ENCODE measurements at places on chromosomes 5 and 9.

DNA sequence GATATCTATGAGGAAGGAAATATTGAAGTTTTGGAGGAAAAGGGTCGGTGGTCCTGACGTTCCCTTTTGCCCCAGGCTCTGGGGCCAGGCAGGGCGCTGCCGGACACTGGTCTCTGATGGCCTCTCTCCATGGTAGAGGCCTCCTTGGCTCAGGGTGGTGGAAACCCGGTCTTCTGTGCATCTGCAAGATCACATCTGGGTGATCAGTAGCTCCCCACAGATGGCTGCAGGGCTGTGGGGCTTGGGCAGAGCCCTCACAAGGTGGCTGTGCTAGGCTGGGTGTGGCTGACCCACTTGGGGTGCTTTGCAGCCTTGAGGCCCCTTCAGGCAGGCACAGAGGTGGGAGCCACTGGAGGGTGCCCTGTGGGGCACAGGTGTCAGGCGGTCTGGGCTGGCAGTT lies 53.9 kb upstream of the RNU6ATAC start:
- no peak for DNase-seq

DNA sequence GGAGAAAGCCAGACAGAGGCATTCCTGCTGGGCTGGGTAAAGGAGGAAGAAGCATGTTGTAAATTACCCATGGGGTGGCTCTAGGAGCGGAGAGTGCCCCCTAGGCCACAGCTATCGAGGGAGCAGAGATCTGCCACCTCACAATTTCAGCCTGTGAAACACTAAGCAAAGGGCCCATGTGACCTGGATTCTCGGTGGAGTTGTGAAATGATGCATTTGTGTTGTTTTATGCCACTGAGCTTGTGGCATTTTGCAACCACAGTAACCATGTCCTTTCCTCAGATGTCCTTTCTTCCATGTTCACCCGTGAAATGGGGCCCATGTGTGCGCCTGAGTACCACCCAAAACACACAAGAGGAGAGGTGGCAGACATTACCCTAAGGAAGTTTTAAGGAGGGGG lies 159.3 kb downstream of the SYK start:
- no peak for DNase-seq

- no peak for DNase-seq
Observed at GRCh38 chr5:171640480-171640879, 145.1 kb upstream of the SMIM23 start.

DNA sequence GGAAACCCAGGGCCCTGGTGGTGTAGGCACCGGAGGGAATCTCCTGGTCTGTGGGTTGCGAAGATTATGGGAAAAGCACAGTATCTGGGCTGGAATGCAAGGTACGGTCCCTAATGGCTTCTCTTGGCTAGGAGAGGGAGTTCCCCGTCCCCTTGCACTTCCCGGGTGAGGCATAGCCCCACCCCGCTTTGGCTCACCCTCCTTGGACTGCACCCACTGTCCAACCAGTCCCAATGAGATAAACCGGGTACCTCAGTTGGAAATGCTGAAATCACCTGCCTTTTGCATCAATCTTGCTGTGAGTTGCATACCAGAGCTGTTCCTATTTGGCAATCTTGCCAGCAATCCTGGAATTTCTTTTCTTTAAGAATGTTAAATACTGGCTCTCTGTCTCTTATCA lies 1429.1 kb downstream of the MAT2B start:
- DNase-seq: no peak

GRCh38 chr9:129235931-129236331 lies 57.9 kb upstream of the IER5L start:
- DNase-seq: no peak

- DNase-seq: no peak
Observed at GRCh38 chr5:99815-100214, 7.8 kb downstream of the PLEKHG4B start.

- no peak for DNase-seq
Observed at GRCh38 chr9:109910671-109911518, 130.9 kb downstream of the PALM2AKAP2 start.

DNA sequence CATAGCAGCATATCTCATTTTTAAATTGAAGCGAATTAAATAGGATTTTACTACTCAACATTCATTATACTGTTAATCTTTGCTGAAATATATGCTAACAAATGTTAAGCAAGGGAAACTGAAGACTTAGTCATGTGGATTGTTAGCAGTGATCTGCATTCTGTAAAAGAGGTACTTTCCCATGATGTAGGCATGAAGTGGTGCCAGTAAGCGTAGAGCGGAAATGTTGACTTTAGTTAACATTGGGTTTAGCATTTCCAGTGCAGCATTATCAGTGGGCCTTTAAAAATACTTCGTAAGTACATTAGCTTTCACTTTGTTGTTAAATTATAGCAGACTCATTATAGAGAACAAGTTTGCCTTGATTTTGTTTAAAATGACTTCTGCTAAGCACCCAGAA lies 130.3 kb downstream of the CDC42SE2 start:
- peak; percentile 33 for DNase-seq

DNA sequence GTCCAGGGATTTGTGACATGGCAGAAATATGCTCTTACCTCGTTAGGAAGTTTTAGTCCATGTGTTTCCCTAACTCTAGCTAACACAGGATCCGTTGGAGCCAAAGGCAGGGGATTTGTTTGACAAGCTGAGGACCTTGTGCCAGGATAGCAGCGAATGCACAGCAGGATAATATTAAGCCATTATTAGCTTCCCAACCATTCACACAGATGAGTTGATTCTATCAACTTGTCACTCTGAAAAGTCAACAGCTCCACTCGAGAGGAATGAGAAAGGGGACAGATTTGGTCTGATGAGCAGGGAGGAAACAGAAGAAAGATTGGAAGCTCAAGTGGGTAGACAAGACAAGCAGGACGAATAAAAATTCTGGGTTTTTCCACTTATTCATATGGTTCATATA lies 106.2 kb downstream of the FSTL4 start:
- DNase-seq: no peak

DNA sequence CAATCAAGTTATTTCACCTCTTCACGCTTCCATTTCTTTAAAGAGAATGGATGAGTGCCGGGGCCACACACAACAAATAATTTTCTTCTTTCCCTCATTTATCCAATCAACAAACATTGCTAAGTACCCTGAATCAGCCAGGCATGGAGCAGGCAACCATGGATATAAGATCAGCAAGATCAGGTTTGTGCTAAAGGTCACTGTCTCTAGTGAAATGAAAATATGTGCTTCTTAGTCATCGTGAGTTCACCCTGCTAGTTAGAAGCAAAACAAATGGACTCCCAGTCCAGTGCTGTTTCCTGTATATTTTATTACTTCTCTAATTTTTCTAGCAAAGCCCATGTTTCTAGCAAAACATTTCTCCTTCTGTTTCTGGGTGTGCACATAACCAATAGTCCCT lies 629.2 kb downstream of the BNC2 start:
- DNase-seq: no peak

DNA sequence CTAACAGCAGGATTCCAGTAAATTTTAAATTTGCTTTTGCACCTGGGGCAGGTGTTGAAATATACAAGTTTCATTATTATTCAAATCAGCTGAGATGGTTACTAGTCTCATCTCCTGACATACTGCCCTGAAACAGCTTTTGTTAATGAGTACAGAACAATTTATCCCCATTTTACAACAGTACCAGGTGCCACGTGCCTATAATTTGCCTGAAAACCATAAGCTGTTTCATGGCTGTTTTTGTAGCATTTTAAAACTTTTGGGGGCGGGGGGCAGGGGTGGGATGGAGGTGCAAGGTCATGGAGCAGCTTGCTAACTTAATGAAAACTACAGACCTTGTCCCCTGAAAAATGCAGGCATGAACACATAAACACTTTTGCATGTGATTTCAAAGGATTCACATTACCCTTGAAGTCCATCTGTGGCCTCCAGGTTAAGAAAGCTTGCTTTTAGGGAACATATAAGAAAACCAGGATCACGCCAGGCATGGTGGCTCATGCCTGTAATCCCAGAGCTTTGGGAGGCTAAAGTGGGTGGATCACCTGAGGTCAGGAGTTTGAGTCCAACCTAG lies 42.1 kb downstream of the TIMD4 start:
- DNase-seq: no peak

DNA sequence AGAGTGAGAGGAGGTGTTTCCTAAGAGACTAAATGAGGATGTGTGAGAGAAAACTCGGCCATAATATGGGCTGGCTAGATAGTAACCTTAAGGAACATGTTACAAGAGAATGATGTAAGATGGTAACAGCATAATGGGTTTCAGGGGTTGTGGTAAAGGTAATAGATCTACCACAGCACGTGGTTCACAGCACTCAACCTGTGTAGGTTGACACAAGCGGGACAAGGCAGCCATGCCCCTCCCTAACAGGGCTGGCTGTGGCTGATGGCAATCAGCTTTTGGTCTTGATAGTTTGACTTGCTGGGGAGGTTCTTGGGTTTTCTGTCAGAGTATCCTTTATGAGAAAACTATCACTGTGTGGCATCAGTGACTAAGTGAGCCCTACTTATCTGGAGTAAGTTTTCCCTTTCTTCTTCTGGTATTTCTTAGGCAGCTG lies 138.6 kb downstream of the TRIO start:
- no peak for DNase-seq

GRCh38 chr9:81420024-81420423 lies 269.3 kb downstream of the TLE1 start:
- no peak for DNase-seq

DNA sequence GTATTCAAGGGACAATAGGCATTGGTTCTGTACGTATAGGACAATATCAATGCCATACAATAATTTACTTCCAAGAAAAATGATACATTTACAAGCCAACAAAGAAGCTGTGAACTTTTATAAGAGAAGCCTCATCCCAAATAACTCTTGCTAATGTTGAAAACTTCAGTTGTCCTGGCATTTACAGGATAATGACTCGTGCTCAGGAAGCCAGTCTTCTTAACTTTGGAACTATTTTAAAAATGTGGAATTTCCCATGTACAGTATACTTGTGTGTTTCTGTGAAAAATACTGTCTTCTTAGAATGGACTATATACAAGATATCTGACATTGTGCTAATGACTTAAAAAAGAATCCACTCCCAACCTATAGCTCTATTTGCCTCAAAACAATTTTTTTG lies 1479.3 kb upstream of the CDH9 start:
- no peak for DNase-seq

- DNase-seq: no peak
Observed at GRCh38 chr9:1995084-1995483, 20.1 kb upstream of the SMARCA2 start.

- DNase-seq: no peak
Observed at GRCh38 chr5:68182094-68182493, 33.5 kb upstream of the PIK3R1 start.

DNA sequence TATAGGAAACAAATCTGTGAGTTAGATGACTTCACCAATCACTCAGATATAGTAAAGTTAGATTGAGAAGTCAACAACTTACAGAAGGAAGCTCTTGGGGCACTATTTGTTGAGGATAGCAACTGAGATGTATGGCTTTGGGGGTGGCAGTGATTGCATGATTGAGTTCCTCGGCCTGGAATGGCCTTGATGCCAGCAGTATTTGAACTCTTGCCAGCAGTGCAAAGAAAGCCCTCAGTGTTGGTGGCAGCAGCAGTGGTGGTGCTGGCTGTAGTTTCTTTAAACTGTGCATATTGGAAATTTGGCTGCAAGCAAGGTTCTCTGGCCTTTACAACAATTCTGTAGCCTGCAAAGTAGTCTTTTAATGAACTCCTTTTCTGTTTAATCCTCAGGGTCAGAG lies 41.4 kb upstream of the PJA2 start:
- no peak for DNase-seq

- no peak for DNase-seq
Observed at GRCh38 chr5:119031905-119032304, 39.0 kb upstream of the DMXL1 start.

GRCh38 chr9:110357505-110357904 lies 19.8 kb upstream of the TXNDC8 start:
- DNase-seq: peak; percentile 29

GRCh38 chr5:37834542-37835379 lies 5.1 kb downstream of the GDNF start:
- DNase-seq: no peak

- no peak for DNase-seq
Observed at GRCh38 chr5:134948911-134949310, 18.8 kb upstream of the CATSPER3 start.

- DNase-seq: no peak
Observed at GRCh38 chr9:19416143-19416542, 7.3 kb downstream of the ACER2 start.

DNA sequence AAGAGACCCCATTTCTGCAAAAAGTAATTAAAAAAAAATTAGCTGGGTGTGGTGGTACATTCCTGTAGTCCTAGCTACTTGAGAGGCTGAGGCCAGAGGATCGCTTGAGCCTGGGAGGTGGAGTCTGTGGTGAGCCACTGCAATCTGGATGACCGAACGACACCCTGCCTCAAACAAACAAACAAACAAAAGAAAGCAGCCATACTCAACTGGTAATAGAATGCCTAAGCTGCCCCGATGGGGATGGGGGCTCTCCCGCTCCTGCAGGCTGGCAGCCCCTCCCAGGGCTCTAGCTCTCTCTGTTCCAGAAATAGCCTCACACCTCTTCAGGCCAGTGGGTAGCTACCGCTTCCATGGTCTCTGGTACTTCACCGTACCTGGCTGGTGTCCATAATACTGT lies 241.8 kb downstream of the FANCC start:
- no peak for DNase-seq

DNA sequence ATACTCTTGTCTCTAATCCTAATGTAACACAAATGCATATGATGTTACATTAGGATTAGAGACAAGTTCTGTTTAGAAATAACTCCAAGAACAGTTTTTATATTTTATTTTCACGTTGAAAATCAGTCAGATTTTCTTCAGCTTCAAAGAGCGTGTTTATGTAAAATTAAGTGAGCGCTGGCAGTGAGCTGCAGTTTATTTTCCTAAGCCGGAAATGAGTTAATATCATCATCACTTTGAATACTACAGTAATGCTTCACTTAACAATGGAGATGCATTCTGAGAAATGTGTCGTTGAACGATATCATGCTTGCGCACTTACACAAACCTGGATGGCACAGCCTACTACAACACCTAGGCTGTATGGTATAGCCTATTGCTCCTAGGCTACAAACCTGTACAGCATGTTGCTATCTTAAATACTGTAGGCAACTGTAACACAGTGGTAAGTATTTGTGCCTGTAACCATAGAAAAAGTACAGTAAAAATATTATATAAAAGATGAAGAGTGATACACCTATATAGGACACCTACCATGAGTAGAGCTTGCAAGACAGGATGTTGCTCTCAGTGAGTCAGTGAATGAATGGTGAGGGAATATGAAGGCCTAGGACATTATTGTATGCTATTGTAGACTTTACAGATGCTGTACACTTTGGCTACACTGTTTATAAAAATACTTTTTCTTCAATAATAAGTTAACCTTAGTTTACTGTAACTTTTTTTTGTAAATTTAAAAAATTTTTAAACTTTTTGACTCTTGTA lies 65.9 kb upstream of the C5orf46 start:
- DNase-seq: no peak

GRCh38 chr5:13708906-13709305 lies 235.6 kb downstream of the DNAH5 start:
- no peak for DNase-seq

DNA sequence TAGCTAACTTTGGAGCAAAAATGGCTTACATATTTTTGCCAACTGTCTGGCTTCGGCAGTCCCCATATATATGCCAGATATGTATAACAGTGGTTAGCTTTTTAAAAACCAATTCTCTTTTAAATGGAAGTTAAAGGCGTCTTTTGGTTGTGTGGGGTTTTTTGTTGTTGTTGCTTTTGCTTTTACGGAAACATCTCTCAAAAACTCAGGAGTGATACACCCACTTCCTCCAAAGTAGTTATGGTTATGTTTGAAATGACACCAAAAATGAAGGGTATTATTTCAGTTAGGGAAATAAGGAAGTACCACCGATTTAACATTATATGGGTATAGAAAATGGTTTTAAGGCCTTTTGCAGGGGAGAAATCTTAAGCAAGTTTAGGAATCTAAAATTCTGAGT lies 2.3 kb downstream of the CNOT8 start:
- DNase-seq: no peak
